ENCODE measurements at places on chromosomes 2 and 18. TPM values are rescaled to one million over a fixed set of nuclear protein-coding genes. Genes with fewer than 3 reads are reported as not detected.

The OSR1 gene
- 4.4 TPM for total RNA-seq

The RAB12 gene
- total RNA-seq = 113 TPM

- DNase-seq = peak; percentile 56
Observed at GRCh38 chr2:207473049-207473930, 56.5 kb upstream of the CREB1 start.

The KLHL29 gene
- total RNA-seq = 8.4 TPM

DNA sequence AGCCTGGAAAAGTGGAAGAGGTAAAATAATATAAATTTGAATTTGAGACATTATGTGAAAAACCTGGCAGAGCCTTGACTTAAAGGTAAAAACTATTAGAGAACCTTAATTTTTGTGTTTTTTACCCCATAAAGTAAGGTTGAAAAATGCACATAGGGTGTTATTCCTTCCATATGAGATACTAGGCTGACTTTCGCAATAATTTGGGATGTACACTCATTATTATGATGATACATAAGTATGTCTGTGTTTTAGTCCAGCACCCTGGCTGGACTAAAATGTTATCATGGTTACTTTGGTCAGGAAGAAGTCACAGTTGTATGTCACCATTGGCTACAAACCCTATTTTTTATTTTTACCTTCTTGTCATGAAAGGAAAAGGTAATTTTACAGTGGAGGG is 19.8 kb downstream of the NEMP2 start:
- DNase-seq = no peak

- DNase-seq = no peak
Observed at GRCh38 chr2:25322312-25322711, 19.4 kb downstream of the DNMT3A start.

- no peak for DNase-seq
Observed at GRCh38 chr2:142291969-142292368, 161.2 kb upstream of the LRP1B start.

The C2orf80 gene
- total RNA-seq = 28.7 TPM

DNA sequence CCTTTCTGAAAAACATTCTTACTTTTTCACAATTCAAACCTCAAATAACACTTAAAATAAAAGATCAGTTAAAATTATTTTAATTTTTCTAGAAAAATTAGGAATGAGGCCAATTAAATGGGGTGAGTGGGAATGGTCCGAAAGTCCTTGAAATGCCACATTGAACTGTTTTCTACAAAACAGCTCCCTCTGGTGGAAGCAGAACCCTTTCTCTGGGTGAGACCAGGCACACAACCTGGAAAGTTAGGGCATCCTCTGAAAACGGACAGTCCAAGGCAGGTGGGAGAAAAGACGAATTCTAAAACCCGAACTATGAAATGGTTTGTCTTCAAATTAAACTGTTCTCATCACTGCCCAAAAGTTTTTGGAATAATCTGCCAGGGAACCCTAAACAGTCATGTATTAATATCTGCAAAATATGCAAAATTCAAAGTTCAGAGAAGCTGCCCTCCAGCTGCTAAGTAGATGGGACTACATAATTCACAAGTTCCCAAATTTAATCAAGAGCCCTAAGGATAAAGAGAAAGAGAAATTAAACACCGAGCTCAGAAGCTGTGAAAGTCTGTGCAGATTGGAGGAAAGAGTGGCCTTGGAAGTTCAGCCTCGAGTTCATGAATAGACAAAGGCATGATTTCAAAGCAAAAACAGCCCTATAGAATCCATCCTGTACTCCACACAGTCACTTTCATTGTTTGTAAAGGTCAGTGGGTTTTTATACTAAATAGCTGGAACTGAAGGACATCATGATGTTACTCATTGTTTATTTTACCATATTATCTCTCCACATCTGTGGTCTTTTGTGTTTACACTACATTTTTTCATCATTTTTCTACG is 108.3 kb downstream of the PIEZO2 start:
- no peak for DNase-seq

- DNase-seq = no peak
Observed at GRCh38 chr2:53964987-53965687, 5.7 kb downstream of the PSME4 start.

GRCh38 chr2:202624133-202624532 is 10.6 kb upstream of the FAM117B start:
- no peak for DNase-seq

GRCh38 chr2:233470839-233471238 is 95.7 kb downstream of the USP40 start:
- no peak for DNase-seq

GRCh38 chr2:214515111-214515510 is 104.3 kb downstream of the VWC2L start:
- DNase-seq = no peak

DNA sequence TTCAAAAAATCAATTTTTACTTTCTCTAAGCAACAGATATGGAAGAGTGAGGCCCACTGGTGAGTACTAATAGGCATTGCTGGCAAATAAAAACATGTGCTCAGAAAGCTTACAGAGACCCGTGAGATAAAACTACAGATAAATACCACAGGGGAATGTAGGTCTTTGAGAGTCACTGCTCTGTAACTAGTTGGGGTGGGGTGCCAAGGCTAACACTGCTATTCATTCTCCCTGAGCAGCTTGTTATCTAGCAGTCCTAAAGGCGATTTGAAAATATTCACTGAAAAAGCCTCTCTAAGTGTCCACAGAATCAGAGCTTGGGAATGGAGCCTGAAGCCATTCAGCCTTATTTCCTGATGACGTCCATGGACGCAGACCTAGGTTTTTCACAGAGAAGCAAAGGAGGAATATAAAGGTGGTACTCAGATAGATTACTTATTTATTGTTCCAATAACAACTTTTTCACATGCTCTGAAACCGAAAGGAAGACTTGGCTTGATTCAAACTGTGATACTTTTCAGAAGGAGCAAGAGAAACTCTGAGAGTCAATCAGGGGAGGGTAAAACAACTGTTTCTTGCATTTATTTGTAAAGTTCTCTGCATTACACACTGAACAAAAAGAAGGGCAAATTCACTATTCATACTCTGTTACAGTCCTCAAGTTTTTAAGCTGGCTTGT is 188.4 kb downstream of the PPP1R1C start:
- no peak for DNase-seq

DNA sequence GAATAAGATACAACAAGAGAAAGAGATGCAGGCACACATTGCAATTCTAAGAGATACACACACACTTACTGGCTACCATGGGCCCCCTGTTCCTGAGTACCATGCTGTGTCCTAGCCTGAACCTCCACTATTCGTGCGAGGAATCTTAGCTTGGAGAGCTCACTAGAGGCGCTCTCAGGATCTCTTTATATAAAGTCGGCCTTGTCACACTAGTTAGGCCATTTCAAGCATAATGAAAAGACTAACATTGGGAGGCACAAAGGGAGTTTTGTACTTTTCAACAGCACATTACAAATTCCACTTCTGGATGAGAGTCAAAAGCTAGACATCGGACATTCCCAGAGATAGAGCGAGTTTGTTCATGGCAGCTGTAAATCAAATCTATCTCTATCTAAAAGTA is 365.2 kb downstream of the DSEL start:
- peak; percentile 26 for DNase-seq

DNA sequence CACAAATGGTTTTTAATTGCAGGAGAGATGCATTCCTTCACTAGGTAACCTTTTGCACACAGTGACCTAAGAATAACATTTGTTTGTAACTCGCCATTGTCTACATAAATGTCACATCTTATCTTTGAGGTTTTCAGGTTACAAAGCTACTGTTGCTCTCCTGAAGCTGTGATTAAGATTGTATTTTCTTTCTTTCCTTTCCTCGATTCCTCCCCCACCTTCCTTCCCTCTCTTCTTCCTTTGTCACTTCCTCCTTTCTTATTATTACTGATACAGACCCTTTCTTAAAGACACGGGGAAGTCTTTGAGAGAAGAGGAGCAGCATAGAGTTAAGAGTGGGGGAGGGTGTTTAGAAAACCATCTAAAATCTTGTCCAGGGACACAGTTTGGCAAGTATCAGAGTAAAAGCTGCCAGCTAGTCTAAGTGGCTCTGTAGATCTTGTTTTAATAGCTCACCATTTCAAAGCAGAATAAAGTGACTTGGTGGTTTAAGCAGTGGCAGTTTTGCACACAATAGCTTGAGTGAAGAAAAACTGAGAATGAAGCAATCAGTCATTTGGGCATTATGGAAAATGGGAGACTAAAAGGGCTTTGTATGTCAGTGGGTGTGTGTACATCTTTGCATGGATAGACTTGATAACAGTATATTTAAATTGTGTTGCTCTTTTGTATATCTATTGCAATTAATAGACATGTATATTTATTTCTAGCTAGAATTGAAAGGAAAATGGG is 10.9 kb downstream of the CERS6 start:
- DNase-seq = no peak

The ELOA2 gene
- total RNA-seq = not detected

DNA sequence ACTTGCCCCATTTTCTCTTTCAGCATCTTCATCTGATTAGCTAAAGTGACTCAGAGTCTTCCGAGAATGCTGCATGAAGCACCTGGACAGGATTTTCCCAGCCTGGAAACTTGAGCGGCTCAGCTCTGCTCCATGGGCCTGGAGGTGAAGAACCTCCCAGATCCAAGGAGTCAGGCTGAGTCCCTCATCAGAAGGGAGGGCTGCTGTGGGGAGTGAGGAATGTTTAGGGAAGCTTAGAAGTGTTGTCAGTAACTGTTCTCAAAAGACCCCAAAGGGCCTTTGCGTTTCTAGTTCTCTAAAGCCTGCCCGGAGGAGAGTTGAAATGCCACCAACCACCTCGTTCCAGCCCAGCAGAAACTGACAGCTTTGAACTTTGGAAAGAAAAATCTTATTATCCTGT is 157.1 kb downstream of the CLIP4 start:
- DNase-seq = no peak

GRCh38 chr2:89845532-89845931 is 1154.1 kb downstream of the RPIA start:
- DNase-seq = no peak

The GPR35 gene
- total RNA-seq = 0.31 TPM

GRCh38 chr2:164456619-164457018 is 164.7 kb downstream of the GRB14 start:
- no peak for DNase-seq

DNA sequence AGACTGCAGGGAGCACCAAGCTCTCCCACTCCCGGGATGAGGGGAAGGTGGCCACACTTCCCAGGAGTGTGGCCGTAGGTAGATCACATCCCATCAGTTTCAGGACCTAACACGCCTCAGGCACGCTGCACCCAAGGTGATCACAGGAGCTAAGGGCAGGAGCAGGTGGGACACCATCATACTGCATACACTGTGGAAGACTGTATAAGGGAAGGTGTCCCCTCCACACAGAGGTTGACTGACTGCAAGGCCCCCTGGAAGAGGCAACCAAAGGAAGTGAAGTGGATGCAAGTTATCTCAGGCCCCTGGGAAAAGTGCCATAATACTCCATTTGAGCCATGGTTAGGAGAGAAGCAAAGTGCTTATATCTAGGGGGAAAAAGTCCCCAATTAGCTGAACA is 351.9 kb upstream of the SMIM21 start:
- no peak for DNase-seq

- DNase-seq = no peak
Observed at GRCh38 chr2:123566291-123566946, 458.7 kb upstream of the CNTNAP5 start.

GRCh38 chr2:10883801-10884478 is 27.8 kb upstream of the KCNF1 start:
- no peak for DNase-seq

- no peak for DNase-seq
Observed at GRCh38 chr2:134190807-134191203, 63.1 kb upstream of the MGAT5 start.

GRCh38 chr18:5585653-5586052 is 41.9 kb upstream of the EPB41L3 start:
- DNase-seq = no peak

GRCh38 chr2:196413821-196414274 is 225.7 kb upstream of the CCDC150 start:
- DNase-seq = peak; percentile 18

The AMMECR1L gene
- 13.6 TPM for total RNA-seq

GRCh38 chr2:48110492-48110891 is 204.2 kb upstream of the FBXO11 start:
- no peak for DNase-seq

DNA sequence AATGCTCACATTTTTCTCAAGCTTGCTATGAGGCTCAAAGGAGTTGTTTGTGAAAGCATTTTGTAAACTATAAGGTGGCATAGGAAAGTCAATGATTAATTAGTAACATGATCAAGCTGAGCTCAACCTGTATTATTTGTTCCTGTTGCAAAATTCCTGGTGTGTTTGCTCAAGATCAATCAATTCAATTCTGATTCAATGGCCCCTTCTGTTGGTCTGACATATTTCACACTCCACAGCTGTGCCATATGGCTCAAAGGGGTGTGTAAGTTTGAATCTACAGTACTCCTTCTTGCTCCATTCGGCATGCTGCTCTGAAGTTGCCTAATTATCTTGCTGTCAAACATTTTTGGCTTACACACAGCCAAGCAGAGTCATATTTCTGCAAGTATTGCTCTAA is 341.6 kb upstream of the LRP1B start:
- no peak for DNase-seq

- no peak for DNase-seq
Observed at GRCh38 chr2:7672027-7672684, 754.9 kb downstream of the RNF144A start.

GRCh38 chr2:34787341-34787740 is 1188.2 kb upstream of the FAM98A start:
- no peak for DNase-seq

- no peak for DNase-seq
Observed at GRCh38 chr2:62292190-62292589, 96.3 kb downstream of the B3GNT2 start.

- no peak for DNase-seq
Observed at GRCh38 chr2:232405943-232406510, 617 bp upstream of the ALPG start.

DNA sequence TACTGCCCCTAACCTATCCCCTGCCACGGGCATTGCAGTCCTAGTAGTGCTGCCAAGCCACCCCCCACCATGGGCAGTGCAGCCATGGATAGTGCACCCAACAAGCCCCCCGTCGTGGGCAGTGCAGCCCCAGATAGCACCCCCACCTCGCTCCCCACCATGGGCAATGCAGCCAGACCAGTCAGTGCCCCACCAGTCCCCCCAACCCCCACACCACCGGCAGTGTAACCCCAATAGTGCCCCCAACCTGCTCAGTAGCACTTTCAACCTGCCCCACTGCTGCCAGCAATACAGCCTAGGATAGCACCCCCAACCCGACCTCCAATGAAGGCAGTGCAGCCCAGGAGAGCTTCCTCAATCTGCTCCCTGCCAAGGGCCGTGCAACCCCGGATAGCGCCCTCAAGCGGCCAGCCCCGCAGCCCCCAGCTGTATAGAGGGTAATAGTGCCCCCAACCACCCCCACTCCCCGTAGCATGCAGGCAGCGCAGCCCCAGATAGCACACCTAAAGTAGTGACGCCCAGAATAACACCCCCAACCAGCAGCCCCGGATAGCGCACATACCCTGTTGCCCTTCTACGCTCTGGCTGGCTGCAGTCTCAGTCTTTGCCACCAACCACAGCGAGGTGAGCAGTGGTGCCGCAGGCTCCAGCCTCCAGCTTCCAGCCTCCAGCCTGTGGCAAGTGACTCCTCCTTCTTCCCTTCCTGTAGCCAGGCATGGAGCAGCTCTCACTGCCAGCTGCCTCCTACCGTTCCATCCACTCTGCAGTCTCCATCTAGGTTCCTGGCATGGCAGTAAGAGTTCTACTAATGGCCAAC is 45.4 kb upstream of the ANKRD62 start:
- DNase-seq = peak; percentile 22

GRCh38 chr2:203811491-203812221 is 55.9 kb upstream of the CTLA4 start:
- peak; percentile 21 for DNase-seq

The MYO5B gene
- 30.7 TPM for total RNA-seq

Measured in occipital lobe (tissue), 3 donors.